8988T (cell line): ENCODE measurements at places on chromosomes 3 and 15.

DNA sequence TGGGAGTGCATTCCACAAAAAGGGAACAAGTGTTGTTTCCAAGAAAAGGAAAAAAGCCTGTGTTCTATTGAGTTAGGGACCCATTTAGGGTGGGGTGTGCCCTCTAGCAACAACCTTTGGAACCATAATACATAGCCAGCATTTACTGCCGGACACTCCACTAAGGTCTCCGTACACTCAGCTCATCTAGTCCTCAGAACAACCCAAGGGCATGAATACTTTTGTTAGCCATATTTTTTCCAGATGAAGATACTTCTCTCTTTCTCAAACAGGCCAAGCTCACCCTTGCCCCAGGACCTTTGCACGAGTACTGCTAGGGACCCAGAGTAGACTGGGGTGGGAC, 46.2 kb downstream of the GLDN start:
- no peak for DNase-seq

DNA sequence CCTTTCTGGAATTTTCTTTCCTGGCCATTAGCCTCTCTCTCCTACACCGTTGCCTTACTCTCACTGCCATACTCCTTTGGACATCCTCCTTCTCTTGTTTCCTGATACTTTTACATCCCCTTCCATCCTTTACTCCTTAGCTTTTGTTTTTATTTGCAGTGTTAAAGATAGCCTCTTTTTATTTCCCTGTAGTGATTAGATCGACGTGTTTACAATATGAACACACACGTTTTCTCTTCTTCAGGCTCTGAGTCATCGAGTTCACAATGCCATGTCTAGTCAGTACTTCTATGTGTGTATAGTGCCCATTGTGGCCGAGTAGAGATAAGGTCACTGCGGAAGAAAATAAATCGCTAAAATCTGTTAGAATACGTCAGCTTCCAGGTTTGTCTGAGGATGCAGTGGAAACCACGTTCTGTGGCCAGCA, 208.5 kb downstream of the LPP start:
- DNase-seq, result no peak

DNA sequence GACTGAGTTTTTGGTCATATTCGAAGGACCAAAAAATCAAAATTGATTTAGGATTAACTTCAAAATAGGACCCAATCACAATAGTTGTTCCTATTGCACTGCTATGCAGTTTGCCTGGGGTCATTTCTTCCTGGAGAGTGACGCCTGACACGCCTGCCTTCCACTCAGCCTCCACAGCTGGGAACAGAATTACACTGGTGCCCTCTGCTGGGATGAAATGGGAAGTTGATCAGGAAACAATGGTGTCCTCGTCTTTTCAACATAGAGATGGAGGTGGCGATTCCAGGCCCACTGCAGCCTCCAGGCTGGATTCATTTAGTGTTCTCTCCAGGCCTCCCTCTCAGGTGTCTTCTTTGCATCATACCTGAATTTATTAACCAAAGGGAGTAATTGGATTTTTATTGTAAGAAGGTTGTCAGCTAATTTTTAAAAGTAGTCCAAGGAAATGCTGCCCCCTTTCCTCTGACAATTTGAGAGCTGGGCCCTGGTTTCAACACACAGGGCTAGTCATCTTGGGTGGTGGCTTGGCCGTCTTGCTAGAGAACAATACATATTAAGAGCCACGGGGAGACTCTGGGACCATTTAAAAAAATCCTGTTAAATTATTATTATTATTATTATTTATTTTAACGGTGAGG, 69.7 kb downstream of the GAP43 start:
- peak; percentile 31 for DNase-seq

- no peak for DNase-seq
These were observed 73.7 kb upstream of the PROK2 start for GRCh38 chr3:71858503-71859122.

DNA sequence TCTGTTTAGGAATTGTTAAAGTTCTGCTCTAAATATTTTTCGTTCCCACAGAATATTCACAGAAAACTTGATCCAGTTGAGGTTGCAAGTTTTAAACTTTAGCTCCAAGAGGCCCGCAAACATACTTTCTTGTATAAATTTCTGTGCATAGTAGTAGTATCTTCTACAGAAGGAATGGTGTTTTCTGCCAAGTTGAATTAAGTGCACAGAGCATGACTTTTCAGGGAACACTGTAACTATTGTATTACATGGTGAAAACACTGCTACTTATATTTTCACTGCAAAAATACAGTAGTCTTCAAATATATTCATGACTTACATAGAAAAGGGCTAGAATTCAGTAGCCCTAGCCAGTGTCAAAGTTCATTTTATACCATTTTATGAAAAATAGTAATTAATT, 67.0 kb downstream of the SUCNR1 start:
- no peak for DNase-seq

GRCh38 chr3:137743608-137744007, 20.5 kb upstream of the SOX14 start:
- no peak for DNase-seq

DNA sequence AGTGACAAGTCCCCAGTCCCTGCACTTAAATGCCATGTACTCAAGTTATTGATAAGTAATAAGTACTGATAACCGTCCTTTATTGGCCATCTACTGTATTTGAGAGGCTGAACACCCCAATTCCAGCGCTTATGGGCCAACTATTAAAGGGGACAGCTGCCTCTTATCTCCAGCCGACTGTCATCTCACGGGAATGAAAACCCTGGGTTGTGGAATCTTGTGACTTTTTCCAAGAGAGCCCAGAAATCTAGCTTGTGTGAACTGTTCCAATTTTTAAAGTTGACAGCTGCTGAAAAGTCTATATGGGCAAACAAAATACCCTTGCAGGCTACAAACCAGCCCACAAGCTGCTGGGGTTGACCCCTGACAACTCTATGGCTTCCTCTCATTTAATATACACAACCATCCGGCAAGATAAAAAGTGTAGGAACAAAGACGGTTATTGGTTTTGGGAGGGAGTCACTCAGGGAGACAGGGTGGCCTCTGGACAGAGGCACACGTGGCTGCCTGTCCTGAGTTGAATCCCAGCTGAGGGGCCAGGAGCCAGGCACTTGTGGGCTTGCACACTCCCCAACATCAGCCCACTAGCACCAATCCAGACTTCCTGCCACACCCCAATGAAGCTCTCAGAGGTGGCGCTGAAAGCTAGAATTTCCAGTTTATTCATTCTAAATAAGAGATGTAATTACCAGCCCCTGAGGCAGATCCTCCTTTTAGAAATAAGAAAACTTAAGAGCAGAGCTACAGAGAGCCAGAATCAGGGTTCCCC, 16.2 kb downstream of the SPSB4 start:
- no peak for DNase-seq

GRCh38 chr15:46681901-46682300, 1035.4 kb upstream of the SEMA6D start:
- no peak for DNase-seq

DNA sequence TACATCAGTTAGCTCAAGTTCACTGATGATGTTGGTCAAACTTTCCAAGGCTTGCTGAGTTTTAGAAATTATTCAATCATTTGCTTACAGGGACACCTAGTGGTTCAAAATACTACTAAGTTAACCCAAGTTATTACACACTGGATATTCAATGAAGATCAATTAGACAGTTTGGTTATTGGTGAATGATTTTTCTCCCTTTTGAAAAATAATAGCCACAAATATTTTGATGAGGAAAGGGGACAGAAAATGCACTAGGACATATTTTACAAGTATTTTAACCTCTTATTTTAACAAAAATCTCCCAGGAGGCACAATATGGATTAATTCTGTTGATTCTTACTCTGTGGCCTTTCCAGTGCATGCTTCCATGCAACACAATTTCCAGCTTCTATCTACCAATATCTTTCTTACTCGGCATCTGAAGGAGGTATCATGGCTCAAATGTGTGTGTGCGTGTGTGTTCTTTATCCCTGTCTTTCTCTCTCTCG, 20.1 kb upstream of the GOLGA6L2 start:
- DNase-seq, result no peak
